ENCODE measurements at places on chromosomes 6 and 20.
A peak's percentile ranks its signal among the peaks of the same experiment; 100 is the strongest.

- no peak for DNase-seq
Observed at GRCh38 chr6:165266621-165267020, 42.8 kb downstream of the C6orf118 start.

GRCh38 chr20:20849161-20849560 lies 136.7 kb upstream of the RALGAPA2 start:
- DNase-seq, result no peak

GRCh38 chr6:15752820-15753219 lies 90.0 kb upstream of the DTNBP1 start:
- no peak for DNase-seq

DNA sequence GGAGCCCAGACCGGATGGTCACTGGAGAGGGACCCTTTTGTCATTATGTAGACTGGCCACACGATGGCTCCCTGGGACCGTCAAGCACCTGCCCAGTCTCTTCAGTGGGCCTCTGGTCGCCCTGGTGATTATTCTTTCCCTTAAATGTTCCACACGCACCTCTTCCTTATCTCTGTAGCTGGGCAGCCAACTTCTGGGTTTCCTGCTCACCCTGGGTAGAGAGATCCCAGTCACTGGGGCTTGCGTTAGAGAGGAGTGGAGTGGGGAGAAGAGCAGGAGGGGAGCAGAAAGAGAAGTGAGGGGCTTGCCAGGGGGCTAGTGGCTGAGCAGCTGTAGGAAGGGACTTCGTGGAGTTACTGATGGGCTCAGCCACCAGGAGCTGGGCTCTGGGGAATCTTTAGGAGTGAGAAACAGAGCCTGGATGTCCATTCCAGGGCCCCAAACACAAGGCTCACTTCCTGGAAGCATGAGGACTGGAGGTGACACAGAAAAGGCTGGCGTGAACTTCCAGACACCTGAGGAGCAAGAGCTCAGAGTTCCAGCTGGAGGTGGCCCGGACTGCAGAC lies 150.1 kb downstream of the DHX35 start:
- no peak for DNase-seq

GRCh38 chr20:24795436-24795835 lies 153.6 kb upstream of the CST7 start:
- no peak for DNase-seq

- no peak for DNase-seq
Observed at GRCh38 chr20:57088436-57088835, 178.0 kb downstream of the BMP7 start.

- no peak for DNase-seq
Observed at GRCh38 chr20:9280666-9281065, 211.8 kb downstream of the PLCB4 start.

DNA sequence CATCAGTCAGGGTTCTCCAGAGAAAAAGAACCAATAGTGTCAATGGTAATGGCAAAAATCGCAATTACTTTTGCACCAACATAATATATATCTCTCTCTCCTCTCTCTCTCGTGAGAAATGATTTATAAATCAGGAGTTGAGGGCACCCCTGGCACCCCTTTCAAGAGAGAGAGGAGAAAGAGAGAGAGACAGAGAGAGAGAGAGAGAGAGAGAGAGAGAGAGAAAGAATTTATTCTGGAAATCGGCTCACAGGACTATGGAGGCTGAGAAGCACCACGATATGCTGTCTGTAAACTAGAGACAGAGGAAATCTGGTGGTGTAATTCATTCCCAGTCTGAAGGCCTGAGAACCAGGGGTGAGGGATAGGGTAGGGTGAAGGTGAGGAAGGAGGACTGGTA lies 201.9 kb upstream of the MAP3K7 start:
- DNase-seq, result no peak

DNA sequence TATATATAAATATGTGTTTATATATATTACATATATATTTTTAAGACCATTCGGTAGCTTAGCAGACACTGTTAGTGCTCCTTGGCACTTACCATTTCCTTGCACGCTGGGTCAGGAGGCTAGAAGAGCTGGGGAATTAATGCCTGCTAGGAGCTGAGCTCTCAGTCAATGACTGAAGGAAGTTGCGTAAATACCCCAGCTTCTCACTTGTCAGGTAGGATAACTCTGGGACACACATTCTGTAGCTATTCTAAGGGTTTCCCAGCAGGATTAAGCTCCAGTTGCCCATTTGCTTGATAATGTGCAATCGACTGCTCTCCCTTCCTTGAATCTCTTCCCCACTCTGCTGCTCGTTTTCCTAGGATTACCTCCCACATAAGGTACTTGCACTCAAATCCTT lies 15.7 kb upstream of the DNAAF9 start:
- DNase-seq, result no peak

DNA sequence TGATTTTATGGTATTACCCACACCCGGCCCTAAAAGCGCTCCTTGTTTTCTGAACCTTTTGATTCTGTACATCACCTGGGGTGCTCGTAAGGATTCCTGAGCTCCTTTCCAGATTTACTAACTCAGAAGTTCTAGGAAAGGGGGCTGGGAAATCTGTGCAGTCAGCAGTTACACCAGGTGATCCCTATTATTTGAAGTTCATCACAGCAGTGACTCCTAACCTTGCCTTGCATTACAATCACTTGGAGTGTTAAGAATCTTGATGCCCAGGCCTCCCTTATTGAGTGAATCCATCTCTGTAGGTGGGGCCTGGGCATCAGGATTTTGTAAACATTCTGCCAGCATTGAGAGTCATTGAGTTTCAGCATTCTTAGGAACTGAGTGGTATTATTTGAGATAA lies 44.7 kb downstream of the BMP6 start:
- no peak for DNase-seq

DNA sequence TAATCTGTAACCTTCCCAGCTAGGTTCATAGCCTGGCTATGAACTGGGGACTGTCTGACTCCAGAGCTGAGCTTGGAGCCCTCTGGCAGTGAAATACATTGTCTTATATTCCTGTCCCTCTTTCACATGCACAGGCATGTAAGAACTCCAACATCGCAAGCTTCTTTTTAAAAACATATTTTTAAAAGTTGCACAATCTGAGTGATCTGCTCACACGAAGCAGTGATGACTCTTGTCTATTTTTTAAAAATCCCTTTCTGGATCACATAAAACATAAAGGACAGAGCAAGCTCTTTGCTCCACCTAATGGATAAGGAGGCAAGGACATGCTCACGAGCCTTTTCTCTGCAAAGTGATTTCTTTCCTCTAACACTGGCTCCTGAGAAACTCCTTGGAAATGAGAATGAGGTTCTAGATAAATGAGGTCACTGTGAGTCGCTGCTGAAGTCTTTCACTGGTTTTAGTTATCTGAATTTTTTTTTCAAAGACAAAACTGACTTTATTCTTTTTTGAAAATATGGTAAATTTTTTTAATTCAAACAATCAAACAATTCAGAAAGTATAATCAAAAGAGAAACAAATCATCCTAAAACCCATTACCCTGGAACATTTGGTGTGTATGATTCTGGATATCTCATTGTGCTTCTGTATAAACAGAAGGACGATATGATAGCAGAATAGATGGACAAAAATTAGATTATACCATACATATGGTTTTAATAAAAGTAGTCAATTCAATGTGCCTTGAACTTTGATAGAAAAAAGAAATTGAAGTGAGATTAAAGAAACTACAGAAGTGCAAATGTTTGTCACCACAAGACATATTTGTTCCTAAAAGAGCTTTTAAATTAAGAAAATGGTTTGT lies 30.8 kb downstream of the IL20RA start:
- no peak for DNase-seq

DNA sequence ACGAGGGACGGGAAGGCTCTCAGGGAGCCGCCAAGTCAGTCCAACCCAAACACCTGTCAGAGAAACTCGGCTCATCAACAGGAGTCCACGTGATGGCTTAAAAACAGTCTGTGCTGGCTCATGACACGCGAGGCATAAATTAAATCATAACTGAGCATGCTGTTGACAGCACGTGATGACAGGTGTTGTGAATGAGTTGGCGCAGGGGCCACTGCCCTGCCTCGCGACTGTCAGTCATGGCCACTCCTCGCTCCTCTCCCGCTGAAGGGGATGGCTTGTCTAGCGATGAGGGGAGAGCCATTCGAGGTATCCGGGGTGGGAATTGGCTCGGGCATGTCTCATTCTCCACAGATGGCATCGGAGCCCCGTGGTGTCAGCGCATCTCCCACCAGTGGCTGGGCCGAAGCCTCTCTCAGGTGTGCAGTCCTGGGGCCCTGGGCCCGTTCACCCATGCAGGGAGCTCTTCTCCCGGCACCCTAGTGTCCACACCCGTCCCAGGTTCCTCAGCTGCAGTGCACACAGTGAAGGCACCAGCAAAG lies 313.3 kb downstream of the BMP7 start:
- DNase-seq, result no peak

GRCh38 chr20:8414586-8415274 lies 282.7 kb downstream of the PLCB1 start:
- DNase-seq, result peak; percentile 92

- DNase-seq, result no peak
Observed at GRCh38 chr6:122322824-122323223, 76.6 kb upstream of the HSF2 start.

- no peak for DNase-seq
Observed at GRCh38 chr6:53495506-53496499, 49.1 kb downstream of the GCLC start.

GRCh38 chr6:139161817-139162284 lies 27.0 kb downstream of the HECA start:
- no peak for DNase-seq

DNA sequence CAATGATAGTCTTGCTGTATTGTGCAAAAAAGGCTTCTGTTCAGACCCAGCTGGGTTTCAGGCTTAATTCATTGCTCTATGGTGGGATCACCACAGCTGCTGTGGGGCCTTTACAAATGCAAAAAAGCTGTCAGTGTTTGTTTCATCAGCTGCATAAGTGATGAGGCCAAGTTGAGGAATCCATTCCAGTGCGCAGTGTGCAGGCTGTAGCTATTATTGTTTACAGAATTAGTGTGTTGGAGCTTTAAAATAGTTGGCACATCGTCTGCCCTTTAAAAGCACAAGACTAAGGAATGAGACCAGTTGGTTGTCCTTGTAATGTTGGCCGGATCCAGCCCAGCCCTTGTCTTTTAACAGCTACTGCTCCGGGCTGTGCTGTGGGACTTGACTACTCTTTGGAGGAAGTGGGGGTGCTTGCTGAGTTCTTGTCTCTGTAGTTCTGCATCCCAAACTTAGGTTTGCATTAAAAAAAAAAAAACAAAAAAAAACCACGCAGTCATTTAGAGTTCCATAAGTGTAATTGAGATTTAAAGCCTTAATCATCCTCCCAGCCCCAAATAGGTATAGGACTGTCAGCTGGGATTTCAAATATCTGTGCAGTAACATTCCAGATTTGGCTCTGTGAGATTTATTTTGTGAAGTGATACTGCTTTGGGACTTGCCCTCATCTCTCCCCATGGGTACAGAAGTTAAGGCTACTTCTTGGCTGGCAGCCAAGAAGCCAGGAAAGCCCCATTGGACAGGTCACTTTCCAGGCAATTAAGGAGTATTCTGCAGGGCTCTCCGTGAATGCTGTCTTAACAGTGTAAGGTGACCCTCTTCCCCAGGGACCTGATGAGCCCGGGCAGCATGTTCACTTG lies 19.3 kb downstream of the JARID2 start:
- DNase-seq, result no peak

- no peak for DNase-seq
Observed at GRCh38 chr6:105667056-105667455, 264.2 kb upstream of the PREP start.

GRCh38 chr6:128135325-128135724 lies 234.5 kb upstream of the THEMIS start:
- no peak for DNase-seq

DNA sequence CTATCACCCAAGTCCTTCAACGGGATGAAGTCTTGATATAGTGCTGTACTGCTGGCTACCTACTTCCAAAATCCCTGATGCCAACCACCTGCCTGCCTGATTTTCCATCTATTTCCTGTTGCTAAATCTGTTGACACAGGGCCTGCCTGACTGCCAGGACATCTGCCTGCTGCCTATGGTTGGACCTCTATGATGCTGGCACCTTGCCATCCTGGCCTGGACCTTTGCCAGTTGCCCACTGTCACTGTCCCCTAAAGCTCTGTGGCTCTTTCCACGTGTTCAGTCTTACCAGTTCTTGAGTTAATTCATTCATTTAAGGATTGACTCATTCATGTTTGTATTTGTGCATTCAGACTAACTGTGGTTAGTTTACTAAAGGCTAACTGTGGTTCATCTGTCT lies 9.2 kb upstream of the RGS17 start:
- no peak for DNase-seq

- DNase-seq, result no peak
Observed at GRCh38 chr6:33634946-33635345, 13.8 kb downstream of the ITPR3 start.
